Umbilical cord (tissue), 2 donors: ENCODE measurements at places on chromosomes 13 and 19. TPM values are rescaled to one million over a fixed set of nuclear protein-coding genes. Genes with fewer than 3 reads are reported as not detected.

GRCh38 chr13:48235341-48236135, 2.5 kb downstream of the ITM2B start:
- DNase-seq: peak; percentile 40

- DNase-seq: no peak
Measured at GRCh38 chr19:16721051-16721450, 1.4 kb downstream of the NWD1 start.

Gene CYP4F8
- total RNA-seq: 5.3 TPM

GRCh38 chr19:48606463-48607358, at the start of gene SPACA4:
Gene SPACA4 (plus strand): TSS chr19:48606742. CDS start chr19:48606979, 237 bp downstream.
- no peak for DNase-seq

GRCh38 chr13:105342281-105342820, 1193.1 kb downstream of the EFNB2 start:
- no peak for DNase-seq

- DNase-seq: no peak
Measured at GRCh38 chr19:3760871-3761361, 576 bp downstream of the APBA3 start.

GRCh38 chr13:106432636-106433035, 102.8 kb downstream of the EFNB2 start:
- DNase-seq: no peak

DNA sequence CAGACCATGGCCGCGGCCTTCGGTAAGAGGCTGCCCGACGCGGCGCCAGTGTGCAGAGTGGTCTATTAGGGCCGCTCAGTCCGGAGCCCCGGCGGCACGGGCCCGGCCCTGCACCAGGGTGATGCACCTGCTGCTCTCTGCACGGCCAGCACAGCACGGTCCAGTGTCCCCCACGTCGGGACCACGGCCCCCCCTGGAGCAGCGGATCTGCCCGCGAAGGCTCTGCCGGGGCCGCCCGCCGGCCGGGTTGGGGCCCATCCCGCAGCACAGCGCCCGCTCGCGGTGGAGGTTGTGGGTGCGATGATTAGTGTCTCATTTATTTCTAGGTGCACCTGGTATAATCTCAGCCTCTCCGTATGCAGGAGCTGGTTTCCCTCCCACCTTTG, 7.9 kb downstream of the PTBP1 start:
- no peak for DNase-seq

- peak; percentile 38 for DNase-seq
Measured at GRCh38 chr19:21587117-21587461, 81.7 kb downstream of the ZNF429 start.

Gene ASF1B
- 0.48 TPM for total RNA-seq

GRCh38 chr19:8221161-8221560, 12.0 kb downstream of the CERS4 start:
- no peak for DNase-seq

- DNase-seq: no peak
Measured at GRCh38 chr19:33379151-33379829, 5.8 kb downstream of the CEBPG start.

DNA sequence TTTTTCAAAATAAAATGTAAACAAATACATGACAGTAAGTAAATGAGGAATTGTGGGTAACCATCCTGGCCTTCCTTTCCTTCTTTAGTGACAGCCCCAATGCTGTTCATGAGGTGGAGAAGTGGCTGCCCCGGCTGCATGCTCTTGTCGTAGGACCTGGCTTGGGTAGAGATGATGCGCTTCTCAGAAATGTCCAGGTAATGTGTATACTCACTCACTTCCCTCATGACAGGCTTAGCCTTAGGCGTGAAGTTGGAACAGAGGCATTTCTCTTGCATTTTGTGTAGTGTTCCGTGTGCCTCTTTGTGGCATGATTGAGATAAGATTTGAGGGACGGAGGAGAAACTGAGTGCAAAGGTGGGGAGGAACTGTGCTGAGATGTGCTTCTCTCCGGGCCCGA, 12.0 kb downstream of the NAXD start:
- no peak for DNase-seq

Gene SIGLECL1
- not detected for total RNA-seq

DNA sequence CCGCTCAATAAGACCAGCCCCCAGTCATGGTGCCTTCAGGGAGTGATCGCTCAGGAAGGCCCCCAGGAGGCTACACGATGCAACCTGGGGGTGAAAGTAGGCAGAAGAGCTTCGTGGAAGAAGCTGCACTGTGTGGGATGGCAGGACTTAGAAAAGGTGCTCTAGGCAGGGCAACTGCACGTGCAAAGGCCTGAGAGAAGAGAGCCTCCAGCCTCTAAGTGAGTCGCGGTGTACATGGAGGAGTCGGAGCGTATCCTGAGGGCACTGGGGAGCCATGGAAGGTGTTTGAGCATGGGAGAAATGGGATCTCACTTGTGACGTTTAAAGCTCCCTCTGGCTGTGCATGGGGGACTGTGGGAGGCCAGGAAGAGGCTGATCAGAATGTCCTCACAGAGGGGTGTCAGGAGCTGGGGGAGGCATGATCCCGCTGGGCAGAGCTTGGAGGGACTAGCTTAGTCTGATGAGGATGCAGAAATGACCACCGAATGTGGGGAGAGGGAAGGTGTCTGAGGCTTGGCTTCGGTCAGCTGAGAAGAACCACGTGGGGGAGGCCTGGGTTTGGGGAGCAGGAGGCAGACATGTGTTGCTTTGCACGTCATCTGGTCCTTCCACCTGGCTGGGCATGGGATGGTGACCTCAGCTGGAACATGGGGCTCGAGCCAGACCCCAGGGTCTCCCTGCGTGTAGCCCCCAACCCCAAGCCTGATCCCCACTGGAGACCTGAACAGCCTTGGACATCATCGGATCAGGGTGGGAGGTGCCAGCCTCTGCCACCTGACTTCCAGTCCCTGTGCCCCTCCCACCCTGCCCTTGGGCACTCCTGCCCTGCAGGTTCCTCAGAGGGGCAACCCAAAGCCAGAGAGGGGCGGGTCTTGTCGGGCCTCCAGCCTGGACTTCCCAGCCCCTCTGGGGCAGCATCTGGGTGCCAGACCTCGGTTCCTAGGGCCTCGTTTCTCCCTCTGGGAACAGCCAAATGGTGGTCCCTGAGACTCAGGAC, 1.1 kb downstream of the APC2 start:
- DNase-seq: no peak

Gene KCNC3
- total RNA-seq: 0.48 TPM

GRCh38 chr13:113906571-113906970, 42.7 kb upstream of the GAS6 start:
- no peak for DNase-seq

Gene CYP2F1
- not detected for total RNA-seq

DNA sequence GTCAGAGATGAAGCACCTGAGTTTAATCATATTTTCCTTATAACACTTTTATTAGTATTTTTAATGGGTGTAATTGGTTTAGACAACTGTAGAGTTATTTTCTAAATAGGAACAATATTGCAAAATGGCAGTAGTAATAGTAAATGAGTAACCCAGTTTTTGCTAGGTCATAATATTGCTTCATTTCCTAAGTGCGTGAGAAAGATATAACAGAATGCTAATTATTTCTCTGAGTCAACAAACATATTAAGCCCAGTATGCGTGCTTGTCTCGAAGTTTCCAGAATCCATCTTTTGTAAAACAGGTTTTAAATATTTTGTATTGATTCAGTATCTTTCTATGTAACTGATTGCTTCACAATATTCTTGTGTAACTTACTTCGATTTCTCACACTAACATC, 315.3 kb downstream of the MYO16 start:
- DNase-seq: no peak

GRCh38 chr19:6543866-6544347, 13.1 kb downstream of the TNFSF9 start:
- no peak for DNase-seq

DNA sequence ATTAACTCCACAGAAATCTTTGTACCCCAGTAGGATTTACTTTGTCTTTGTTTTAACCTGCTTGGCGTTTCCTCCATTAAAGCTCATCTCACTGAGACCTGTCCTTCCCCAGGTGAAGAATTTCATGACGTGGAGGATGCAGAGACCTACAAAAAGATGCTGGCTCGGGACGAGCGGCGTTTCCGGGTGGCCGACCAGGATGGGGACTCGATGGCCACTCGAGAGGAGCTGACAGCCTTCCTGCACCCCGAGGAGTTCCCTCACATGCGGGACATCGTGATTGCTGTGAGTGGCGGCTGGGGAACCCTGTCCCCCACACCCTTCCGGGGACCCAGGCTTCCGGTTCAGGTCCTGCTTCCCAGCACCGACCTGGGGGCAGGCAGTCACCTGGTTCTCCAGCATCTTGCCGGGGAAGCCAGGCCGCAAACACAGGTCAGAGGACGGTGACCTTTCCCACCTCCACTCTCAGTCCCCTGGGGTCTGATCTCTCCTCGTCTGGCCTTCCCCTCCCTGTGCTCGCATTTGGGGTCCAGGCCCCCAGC, 9.2 kb downstream of the RCN3 start:
- no peak for DNase-seq

DNA sequence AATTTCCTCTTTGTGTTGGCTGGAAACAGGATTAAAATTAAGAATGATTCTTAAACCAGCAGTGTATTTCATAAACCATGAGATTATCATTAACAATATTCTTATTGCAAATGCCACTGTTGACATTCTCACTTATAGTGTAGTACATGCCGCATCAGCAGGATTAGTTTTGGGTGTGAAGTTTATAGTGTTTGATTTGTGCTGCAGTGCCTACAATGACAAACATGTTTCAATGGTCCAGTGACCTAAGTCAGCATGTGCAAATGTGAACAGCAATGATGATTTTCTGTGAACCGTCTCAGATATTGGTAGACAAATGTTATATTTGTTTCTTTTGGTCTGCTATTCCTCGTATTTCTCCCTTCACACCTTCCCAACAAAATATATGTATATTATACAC, 49.8 kb upstream of the TDRD3 start:
- DNase-seq: no peak

Gene PEX11G
- total RNA-seq: not detected

- no peak for DNase-seq
Measured at GRCh38 chr13:91630946-91631345, 232.5 kb downstream of the GPC5 start.

Gene CYP4F22
- total RNA-seq: not detected

- no peak for DNase-seq
Measured at GRCh38 chr13:108368250-108368905, 98.9 kb downstream of the TNFSF13B start.

Gene IGSF23
- total RNA-seq: not detected

DNA sequence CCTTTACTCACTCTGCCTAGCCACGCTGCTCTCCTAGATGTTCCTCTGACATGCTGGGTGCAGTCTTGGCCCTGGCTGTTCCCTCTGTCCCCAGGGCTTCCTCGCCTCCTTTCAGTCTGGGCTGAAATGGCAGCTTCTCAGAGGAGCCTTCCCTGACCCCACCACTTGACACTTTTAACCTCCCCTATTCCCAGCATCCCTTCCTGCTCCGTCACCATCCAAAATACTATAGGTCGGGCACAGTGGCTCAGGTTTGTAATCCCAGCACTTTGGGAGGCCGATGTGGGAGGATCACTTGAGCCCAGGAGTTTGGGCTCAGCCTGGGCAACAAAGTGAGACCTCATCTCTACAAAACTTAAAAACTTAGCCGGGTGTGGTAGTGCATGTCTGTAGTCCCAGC, 2.6 kb downstream of the FAM187B start:
- no peak for DNase-seq

DNA sequence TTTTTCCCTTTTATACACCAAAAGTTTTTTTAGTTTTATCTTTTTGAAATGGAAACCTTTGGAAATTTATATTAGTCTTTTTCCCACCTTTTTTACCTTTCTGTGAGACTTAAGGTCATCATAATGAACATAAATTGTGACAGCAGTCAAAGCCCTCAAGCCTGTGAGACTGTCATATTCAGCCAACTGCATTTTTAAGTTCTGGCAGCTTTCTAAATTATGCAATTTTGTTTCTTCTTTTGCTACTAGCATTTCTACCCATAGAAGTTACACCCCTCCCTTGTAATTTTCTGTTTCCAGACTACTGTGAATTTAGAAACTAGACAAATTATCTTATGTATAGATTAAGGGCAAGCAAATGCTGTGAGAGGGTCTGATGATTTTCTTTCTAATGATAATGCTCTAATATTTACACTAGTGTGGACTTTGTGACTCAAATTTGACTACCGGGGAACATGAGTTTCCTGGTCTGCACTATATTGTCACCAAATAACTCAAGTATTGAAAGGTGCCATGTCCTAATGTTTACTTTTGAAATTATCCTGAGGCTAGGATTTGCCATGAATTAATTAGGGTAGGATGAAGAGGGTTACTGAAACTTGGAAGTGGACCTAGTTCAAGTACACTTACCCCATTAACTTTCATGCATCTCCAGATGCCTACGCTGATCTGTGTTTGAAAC, 43.7 kb downstream of the FRY start:
- DNase-seq: no peak

- DNase-seq: peak; percentile 93
Measured at GRCh38 chr19:19203012-19203856, at the start of gene NR2C2AP. Gene NR2C2AP (minus strand): TSS chr19:19203414. CDS start chr19:19203060, 354 bp downstream.

- DNase-seq: no peak
Measured at GRCh38 chr13:102386461-102386860, 15.4 kb downstream of the FGF14 start.

DNA sequence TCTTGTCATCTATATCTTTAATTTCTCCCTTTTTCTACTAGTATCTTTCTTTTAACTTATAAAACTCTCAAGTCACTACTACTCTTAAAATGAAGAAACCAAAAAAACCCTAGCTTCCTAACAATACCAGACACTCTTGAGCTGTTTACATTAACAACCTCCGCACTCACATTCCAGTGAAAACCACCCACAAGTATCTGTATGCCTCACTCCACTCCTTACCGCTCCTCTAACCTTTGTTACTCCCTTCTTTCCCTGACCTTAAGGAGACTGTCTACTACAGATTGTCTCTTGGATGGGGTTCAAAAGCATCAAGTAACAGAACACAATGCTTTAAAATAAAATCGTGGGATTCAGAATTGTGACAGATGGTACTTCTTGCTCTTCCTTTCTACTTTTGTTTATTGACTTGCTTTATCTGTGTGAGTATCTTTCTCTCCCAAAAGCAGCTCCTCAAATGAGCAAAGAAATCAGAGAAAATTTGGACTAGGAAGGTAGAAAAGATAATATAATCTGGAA, 110.0 kb upstream of the FBXL3 start:
- no peak for DNase-seq

Gene CGB2
- 5.5 TPM for total RNA-seq

DNA sequence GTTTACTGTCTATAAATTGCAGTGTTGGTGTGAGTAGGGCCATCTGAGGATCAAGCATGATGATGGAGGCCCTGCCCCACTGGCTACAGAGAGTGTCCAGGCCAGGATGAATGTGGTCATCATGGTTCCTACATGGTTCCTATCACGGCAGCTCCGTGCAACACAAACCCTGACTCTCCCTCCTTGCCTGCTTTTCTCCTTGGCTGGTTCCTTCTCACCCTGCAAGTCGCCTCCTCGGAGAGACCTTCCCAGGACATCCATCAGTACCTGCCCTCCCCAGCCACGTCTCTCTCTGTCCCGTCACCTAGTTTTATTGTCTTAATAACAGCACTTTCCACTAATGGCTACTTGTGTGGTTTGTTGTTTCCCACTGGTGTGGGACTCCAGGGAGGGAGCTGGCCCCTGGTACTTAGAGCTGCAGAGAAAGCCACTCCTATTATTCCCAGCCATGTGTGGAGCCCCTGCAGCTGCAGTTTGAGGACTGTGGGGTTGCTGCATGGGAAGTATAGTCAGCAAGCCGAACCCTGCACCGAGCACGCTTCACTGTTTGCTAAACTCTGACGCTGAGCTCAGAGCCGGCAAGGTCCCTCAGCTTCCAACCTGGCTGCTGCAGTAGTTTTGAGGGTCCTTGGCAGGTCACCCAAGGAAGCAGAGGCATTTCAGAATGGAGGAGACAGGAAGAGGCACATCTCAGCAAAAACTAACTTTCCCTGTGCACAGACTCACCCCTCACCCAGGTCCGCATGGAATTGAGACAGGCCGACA, 146.4 kb upstream of the VSTM2B start:
- no peak for DNase-seq
